ENCODE measurements at places on chromosomes 12 and 14.

DNA sequence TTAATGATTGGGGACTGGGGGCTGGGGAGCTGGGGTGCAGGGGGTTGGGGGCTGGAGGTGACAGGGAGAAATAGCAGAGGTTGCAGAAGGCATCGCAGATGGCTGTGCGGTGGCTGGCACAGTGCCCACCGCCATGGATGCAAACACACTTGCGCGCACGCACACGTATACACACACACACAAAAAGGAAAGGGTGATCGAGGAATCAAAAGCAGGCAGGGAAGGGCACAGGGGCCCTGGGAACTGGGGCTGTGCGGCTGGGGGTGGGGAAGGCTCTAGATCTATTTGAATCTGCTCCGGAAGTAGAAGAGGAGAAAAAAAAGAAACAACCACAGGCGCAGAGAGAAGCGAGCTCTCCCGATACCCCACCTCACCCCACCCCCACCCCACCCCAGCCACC, 39.4 kb downstream of the ZFHX2 start:
- no peak for DNase-seq

DNA sequence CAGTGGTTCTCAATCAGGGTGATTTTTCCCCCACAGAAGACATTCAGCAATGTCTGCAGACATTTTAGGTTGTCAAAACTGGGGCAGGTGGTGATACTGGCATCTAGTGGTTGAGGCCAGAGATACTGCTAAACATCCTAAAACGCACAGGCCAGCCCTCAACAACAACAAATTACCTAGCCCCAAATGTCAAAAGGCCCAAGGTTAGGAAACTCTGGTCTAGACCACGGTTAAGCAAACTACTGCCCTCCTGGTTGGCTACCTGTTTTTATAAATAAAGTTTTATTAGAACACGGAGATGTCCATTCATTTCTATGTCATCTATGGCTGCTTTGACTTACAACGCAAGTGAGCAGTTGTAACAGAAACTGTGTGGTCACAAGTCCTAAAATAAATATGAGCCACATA, 186.7 kb downstream of the EFCAB11 start:
- peak; percentile 57 for DNase-seq

DNA sequence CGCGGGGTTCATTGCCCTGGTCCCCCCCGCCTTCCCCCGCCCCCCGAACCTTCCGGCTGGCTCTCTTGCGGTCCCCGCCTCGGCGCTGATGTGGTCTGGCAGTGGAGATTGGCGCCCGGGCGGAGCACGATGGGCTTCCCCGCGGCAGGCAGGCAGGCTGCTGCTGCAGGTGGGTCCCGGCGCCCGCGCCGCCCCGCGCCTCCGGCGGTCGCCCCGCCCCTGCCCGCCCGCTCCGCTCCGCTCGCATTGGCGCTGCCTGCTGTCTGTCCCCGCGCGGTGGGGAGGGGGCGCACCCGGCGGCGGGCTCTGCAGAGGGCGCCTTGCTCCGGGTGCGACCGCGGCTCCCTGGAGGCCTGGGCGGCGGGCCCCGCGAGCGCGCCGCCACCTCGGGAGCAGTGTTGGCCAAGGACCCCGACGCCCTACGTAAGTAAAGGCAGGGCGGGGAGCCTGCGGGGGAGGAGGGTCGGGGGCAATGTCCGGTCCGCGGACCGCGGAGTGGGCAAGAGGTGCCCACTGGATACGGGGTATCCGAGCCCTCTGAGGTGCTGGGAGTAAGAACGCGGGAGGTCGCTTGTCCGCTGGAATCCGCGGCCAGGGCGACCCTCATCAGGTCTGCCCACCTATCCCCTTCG, at the start of gene AKAP5:
AKAP5 (plus strand) TSS at position 309 of the 632 bp plus-strand sequence. CDS start 2,896 bp downstream, outside the sequence.
- peak; percentile 23 for DNase-seq

DNA sequence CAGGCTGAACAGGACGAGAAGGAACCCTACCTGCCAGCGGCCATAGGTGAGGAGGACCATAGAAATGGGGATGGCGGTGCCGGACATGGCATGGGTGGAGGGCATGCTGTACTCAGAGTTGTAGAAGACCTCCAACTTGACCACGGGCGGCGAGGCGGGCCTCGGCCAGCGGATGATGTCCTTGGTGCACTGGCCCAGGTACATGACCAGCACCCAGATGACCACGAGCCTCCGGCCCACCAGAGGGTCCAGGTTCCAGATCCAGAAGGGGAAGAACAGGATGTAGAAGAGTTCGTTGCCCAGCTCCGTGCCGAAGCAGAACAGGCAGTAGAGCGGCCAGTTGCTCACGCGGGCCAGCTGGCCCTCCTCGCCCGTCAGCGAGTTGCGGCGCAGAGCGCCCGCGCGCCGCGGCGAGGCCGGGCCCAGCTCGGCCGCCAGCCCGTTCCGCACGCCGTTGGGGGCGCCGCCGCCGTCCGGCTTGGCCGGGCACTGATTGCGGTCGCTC, 582 bp downstream of the SGPP1 start:
- DNase-seq: peak; percentile 29

GRCh38 chr12:7694556-7695236, 879 bp downstream of the GDF3 start:
- DNase-seq: no peak

DNA sequence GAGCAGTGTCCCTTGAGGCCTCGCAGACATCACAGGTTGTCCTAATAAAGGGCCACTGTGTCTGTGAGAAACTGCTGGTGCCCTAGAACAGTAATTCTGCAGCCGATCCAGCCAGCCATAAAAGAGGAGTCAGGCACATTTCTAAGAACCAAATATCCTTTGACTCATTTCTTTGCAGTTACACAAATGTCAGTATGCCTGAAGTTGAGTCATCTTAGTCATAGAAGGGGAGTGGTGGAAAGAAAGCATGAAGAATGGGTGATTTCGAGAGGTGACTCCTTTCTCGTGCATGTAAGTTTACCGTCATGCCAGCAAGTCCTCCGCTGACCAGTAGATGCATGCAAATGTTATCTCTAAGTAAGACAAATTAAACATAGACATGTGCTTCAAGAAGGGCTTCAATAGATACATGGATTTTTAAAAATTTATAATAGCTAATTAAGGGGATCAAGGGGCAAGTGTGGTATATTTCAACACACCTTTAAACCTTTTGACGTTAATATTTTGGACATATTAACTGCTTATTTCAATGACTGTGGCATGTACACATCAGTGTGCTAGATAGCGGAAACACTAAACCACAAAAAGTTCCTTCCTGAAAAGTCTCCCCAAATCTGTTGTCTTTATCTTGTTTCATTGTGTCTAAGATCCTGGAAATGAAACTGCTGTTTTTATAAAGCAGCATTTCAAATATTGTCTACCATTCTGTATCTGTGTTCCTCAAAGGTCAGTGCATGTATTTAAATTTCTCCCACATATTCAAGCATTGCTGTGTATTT, 497.4 kb downstream of the NPAS3 start:
- peak; percentile 89 for DNase-seq

DNA sequence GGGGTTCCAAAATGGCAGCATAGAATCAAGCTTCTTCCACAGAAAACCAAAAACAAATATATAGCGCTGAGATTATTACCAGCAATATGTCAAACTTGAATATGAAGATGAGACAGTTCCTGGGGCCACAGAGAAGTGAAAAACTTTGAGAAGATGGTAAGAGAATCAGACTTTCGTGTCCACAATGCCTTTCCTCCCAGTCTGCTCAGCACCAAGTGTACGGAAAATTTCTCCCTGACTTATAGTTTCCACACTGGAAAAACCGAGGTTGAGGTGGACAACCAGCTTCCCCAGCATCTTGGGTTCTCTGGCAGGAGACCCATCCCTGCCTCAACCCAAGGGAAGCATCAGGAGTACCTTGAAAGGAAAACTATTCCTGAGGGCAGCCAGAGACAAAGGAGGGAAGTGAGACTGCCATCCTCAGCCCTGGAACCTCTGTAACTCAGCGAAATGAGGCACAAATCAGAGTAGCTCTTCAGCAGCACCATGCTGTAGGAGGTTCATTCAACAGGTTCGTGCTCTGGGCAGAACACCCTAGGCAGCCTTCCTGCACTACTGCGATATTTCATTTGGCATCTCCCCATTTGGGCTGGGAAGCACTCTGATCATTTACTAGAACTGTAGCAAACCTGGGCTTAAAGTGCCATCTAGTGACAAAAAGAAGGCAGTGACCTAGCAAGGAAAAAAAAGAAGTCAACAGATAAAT, 52.4 kb upstream of the CAPRIN2 start:
- peak; percentile 85 for DNase-seq

GRCh38 chr12:6424008-6424347, 20.8 kb upstream of the CD27 start:
- no peak for DNase-seq

DNA sequence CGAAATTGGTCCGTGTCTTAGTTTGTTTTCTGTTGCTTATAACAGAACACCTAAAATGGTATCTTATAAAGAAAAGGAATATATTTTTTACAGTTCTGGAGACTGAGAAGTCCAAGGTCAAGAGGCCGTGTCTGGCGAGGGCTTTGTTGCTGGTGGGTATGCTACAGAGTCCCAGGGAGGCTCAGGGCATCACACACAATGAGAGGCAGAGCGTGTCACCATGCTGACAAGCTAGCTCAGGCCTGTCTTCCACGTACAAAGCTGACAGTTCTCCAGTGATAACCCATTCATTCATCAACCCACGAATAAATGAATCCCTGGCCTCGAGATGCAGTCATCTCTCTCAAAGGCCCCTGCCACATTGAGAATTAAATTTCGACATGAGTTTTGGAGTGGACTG, 56.7 kb upstream of the AEBP2 start:
- DNase-seq: no peak

DNA sequence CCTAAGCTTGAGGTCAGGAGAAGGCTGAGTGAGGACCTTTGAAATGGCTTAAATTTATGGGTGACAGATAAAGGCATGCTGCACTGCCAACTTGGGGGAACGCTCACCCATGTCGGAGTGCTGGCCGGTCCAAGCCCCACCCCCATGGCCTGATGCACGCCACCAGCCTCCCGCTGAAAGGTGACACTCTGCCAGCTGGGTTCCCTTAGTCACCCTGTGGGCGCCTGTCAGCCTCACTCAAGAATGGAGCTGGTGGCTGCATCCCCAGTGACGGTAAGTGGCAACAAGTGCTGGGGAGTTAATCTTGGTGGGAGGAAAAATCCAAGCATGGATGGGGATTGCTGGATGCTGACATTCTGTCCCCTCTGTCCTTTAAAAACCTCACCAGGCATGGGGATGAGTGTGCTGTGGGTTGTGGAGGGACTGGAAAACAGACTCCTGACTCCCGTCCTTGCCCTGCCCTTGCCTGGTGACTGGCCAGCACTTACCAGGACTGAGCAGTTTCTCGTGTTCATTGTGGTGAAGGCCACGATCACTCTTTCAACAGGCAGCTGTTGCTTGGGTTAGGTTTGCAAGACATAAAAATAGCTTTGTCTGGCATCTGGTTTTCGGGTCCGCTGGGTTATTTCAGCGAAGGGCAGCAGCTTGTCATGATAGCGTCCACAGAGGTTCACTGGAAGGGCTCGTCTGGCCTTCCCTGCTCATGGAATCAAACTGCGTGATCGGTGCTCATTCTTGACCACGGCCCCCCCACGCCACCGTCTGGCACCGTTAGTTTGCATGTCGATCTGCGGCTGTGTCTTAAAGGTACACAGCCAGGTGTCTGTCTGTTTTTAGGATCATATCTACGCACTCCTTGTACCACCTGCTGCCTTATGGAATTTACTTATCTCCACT, 15.0 kb downstream of the ACACB start:
- no peak for DNase-seq

GRCh38 chr12:42266579-42267230, 28.7 kb upstream of the YAF2 start:
- DNase-seq: no peak

GRCh38 chr12:57239587-57240065, 10.1 kb downstream of the SHMT2 start:
- DNase-seq: no peak

- no peak for DNase-seq
Measured at GRCh38 chr14:90605430-90605829, 208.6 kb downstream of the CALM1 start.

DNA sequence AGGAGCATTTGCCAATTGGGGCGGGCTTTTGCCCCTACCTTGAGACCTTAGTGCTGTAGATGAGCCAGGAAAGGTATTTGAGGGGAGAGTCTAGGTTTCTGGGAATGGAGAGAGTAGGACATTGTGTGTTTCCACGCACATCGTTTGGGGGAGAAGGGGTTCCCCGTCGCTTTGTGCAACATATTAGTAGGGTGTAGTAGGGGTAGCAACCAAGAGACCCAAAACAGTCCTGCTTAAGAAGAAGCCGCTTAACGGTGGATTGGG, 694 bp upstream of the PTGES3 start:
- no peak for DNase-seq

- no peak for DNase-seq
Measured at GRCh38 chr14:103904493-103905107, 23.7 kb upstream of the TDRD9 start.

- DNase-seq: no peak
Measured at GRCh38 chr12:58347691-58348090, 406.3 kb downstream of the ATP23 start.

GRCh38 chr12:64427988-64428387, 23.8 kb downstream of the XPOT start:
- no peak for DNase-seq

GRCh38 chr12:67517181-67517887, 131.2 kb upstream of the DYRK2 start:
- peak; percentile 74 for DNase-seq

- DNase-seq: no peak
Measured at GRCh38 chr12:88615490-88615889, 35.2 kb upstream of the KITLG start.

GRCh38 chr14:86481104-86481503, 951.2 kb downstream of the FLRT2 start:
- no peak for DNase-seq

- DNase-seq: no peak
Measured at GRCh38 chr12:10052193-10052913, 21.9 kb downstream of the CLEC9A start.
